ENCODE measurements at places on chromosomes 12 and 14.

DNA sequence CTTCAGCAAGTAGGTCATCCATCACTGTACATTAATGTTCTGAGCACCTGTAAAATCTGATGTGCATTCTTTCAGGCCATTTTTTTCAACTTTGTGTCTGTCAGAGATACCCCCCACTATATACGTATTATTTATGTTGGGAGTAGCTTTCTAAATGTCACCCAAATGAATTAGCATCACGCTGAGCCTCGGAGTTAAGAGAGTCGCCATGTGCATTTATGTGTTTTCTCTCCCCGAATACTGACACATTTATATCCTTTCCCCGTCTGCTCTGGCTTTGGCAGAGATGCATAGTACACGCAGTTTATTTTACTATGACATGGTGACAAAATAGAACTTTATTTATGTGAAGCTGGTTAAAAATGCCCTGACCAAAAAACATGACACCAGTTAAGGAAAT, 216.4 kb downstream of the SLC25A21 start:
- no peak for DNase-seq

DNA sequence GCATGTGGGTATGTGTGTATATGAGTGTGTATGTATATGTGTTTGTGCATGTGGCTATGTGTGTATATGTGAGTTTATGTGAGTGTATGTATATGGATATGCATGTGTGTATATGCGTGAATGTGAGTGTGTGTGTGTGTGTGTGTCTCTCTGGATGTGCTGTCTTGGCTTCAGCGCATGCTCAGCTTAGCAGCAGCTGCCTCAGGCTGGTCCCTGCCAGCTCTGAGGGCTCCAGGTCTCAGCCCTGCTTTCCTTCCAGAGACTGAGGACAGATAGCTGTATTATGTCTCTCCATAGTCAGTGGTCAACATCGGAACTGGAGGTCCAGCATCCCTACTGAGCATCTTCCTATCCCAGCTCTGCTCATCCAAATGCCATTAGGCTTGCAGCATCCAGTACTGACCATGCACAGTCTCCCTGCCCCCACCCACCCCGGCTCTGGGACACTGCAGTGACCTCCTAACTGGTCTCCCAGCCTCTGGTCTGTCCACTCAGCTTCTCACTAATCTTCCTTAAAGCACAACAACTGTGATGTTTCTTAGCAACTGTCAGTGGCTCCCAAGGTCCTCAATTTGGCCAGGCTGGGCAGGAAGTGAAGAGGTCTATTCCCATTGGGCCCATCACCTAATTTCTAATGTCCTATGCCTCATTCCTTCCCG, 22.8 kb downstream of the FAIM2 start:
- DNase-seq, result no peak

GRCh38 chr12:124812979-124813378, 50.7 kb downstream of the SCARB1 start:
- DNase-seq, result no peak

- DNase-seq, result no peak
These were observed 31.1 kb downstream of the IRF2BPL start for GRCh38 chr14:76997257-76997970.

- no peak for DNase-seq
These were observed 41.2 kb upstream of the TMED10 start for GRCh38 chr14:75217508-75218206.

GRCh38 chr12:55683676-55684075, 24.0 kb downstream of the ITGA7 start:
- no peak for DNase-seq

GRCh38 chr12:19527866-19528265, 88.6 kb downstream of the AEBP2 start:
- DNase-seq, result no peak

- DNase-seq, result no peak
These were observed 84.0 kb downstream of the PELI2 start for GRCh38 chr14:56202256-56202655.

- no peak for DNase-seq
These were observed 177.7 kb upstream of the LHX5 start for GRCh38 chr12:113649256-113649830.

DNA sequence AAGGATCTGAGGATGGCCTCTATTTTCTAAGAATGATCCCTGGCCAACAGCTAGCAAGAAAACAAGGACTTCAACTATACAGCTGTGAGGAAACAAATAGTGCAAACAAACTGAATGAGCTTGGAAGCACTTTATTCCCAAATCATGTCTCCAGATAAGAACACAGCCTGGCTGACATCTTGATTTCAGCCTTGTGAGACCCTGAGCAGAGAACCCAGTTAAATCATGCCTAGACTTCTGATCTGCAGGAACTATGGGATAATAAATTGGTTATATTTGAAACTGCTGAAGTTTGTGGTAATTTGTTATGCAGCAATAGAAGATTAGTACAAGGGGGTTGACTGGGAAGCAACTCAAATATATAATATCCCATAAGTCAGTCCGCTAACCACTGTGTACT, 183.9 kb upstream of the BMP4 start:
- no peak for DNase-seq

DNA sequence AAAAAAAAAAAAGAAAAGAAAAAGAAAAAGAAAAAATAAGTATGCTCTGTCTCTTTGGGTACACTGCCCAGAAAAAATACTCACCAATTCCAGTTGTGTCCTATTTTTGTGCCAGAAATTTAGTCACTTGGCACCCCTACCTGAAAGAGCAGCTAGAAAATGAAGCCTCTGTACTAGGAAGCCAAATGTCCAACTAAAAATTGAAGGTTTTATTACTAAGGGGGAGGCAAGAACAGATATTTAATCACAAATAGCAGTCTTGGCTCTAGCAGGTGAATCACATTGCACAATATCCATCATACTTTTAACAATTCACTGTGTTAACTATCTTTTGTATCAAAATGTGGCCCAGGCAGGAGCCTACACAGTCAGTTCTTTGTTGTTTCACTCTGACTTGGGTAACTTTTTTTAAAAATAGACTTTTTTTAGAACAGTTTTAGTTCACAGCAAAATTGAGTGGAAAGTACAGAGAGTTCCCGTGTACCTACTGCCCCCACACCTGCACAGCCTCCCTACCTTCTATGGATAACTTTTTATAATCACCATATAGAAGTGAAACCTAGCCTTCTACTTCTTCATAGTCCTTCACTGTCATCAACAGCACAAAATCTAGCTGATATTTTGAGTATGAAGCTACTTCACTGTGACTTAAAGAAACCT, 87.1 kb upstream of the ATF7IP start:
- DNase-seq, result no peak

GRCh38 chr12:76627346-76628135, 68.0 kb upstream of the OSBPL8 start:
- no peak for DNase-seq

DNA sequence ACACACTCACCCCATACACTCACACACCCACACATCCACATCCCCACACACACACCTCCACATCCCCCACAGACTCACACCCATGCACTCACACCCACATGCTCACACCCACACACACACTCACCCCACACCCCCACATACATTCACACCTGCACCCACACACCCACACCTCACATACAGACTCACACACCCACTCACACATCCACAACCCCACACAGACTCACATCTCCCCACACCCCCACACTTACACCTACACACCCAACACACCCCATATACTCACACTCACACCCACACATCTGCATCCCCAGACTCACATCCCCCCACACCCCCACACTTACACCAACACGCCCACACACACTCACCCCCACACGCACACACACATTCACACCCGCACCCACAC, 171.8 kb downstream of the GLT1D1 start:
- no peak for DNase-seq

- no peak for DNase-seq
These were observed 58.3 kb upstream of the EEA1 start for GRCh38 chr12:92987362-92987761.

GRCh38 chr14:99747582-99748330, 45.5 kb upstream of the EML1 start:
- no peak for DNase-seq

DNA sequence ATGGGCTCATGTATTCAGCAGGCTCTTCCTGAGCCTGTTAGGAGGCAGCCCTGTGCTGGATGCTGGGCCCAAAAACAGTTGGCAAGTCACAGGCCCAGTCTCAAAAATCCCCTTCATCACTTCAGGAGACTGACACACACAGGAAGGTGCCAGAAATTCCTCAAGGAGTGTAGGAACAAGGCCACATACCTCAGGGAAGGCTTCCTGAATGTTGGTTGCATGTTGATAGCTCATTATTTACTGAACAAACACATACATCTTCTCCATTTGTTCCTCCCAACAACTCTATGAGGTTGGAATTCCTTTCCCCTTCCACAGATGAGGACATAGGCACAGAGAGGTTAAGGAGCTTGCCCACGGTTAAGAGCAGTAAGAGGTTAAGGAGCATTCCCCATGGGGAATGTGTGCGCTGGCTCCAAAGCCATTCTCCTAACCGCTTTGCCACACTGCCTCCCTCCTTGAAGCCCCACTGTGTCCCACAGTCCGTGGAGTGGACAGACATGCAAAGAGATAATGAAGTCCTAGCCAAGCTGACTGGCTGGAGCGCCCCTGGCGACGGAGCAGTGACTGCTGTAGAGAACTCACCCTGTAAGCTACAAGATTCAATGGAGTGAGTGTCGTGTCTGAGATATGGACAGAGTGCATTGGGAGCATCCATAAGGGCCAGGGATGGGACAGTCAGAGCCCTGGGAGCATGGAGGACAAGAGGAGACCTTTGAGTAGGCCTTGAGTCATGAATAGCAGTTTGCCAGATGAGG, 3.3 kb downstream of the HHIPL1 start:
- no peak for DNase-seq

DNA sequence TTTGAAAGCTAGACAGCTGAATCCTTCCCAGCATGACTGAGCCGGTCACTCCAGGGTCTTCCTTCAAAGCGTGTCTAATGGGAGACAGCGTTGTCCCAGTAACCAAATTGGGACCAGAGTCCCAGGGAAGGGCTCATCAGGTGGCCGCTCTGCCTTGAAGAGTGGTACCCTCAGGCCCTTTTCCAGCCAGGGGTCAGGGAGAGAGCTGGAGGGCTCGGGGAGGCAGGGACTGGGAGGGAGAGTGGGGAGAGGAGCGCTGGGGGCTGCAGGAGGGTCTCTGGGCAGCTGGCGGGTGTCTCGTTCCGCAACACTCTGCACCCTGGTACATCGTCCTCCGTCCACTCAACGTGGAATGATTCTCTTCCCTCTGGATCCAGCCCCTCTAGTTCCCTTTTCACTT, 1.6 kb upstream of the RTL1 start:
- no peak for DNase-seq

GRCh38 chr14:101017806-101018560, 114.5 kb upstream of the RTL1 start:
- DNase-seq, result no peak

GRCh38 chr12:127680516-127680915, 586.5 kb upstream of the TMEM132C start:
- no peak for DNase-seq
